ENCODE measurements at places on chromosomes 6 and 20.

GRCh38 chr6:113356139-113356538, 501.0 kb upstream of the MARCKS start:
- DNase-seq = no peak

GRCh38 chr6:167524261-167525111, 199.6 kb downstream of the TTLL2 start:
- no peak for DNase-seq

DNA sequence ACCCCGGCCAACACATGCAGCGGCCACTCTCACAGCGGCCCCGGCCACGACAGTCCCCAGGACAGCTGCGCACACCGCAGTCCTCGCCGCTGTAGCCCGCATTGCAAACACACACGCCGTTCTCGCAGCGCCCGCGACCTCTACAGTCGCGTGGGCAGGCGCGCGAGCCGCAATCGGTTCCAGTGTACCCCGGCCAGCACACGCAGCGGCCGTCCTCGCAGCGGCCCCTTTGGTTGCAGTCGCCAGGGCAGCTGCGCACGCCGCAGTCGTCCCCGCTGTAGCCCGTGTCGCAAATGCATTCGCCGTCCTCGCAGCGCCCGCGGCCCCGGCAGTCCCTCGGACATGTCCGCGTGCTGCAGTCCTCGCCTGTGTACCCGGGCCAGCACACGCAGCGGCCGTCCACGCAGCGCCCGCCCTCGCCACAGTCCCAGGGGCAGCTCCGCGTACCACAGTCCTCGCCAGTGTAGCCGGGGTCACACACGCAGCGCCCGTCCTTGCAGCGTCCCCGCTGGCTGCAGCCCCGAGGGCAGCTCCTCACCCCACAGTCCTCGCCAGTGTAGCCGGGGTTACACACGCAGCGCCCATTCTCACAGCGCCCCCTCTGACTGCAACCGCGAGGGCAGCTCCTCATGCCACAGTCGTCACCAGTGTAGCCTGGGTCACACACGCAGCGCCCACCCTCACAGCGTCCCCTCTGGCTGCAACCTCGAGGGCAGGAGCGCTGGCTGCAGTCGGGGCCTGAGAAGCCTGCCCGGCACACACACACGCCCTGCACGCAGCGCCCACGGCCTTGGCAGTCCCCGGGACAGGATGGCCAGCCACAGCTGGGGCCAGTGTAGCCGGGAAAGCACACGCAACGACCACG, 12.5 kb downstream of the TNXB start:
- DNase-seq = no peak

DNA sequence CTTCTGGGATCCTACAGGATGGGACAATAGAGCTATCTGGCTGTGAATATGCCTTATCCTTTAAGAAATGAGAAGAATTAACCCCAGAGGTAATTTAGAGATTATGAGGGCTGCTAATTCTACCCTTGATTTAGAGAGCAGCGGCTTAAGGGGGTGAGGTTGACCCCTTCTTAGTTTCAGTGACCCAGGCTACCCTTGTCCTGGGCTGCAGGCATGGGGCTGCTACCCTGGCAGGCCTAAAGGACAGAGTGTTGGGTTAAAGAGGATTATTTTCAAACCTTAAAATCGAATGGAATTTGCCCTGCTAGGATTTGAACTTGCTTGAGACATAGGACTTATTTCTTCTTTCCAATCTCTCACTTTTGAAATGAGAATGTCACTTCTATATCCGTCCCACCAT, 1343.4 kb downstream of the HACE1 start:
- DNase-seq = no peak

GRCh38 chr20:15248618-15249395, 911.4 kb upstream of the FLRT3 start:
- no peak for DNase-seq

- no peak for DNase-seq
Observed at GRCh38 chr6:111850295-111850937, 22.8 kb downstream of the FYN start.

GRCh38 chr6:126359936-126360537, 20.1 kb downstream of the CENPW start:
- no peak for DNase-seq

DNA sequence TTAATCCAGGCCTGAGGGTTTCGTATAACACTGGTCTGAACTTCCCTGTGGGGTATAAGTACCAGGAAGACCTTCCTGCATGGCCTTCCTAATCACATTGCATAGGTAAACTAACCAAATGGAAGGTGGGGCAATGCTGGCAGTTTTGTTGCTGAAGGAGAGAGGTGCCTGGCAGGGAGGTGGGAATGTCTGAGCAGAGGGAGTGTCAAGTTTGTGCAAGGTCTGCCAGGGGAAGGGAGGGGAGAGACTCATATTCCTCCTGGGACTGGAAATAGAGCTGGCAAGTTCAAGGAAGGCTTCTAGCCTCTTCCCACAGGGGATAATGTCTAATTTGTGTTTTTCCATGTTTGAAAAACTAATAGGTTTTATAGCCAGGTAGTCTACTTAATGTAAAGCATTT, 70.6 kb downstream of the HDDC2 start:
- DNase-seq = no peak

- DNase-seq = no peak
Observed at GRCh38 chr6:149761438-149761837, 11.9 kb downstream of the PCMT1 start.

GRCh38 chr6:137944793-137945498, 77.9 kb downstream of the TNFAIP3 start:
- DNase-seq = peak; percentile 17

DNA sequence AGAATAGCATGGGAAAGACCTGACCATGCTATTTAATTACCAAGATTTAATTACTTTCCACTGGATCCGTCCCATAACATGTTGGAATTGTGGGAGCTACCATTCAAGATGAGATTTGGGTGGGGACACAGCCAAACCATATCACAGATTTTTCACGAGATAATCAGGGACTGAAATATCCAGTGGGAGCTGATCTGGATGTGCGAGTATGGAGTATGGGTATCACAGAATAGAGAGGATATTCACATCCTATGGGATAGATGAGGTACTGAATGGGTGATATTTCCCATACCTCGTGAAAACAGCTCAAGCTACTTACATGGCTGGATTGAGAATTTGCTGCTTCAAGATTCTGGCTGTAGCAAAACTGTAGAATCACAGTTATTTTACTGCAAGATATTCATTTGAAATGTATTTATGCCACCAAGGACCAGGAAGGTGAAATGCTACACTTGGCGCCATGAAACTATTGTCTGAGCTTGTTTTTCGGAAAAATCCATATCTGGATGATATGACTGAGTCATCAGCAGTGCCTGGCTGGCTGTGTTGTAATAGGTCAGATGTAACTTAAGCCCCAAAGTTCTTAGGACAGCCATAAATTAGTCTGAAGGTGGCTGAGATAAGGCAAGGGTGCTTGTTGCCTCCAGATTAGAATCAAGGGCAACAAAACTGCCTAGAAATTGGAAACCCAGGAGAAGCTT, 29.8 kb downstream of the KCNS1 start:
- DNase-seq = no peak

- DNase-seq = no peak
Observed at GRCh38 chr6:82786248-82786647, 279.4 kb downstream of the UBE3D start.

- DNase-seq = no peak
Observed at GRCh38 chr20:17969278-17969883, 563 bp downstream of the MGME1 start.

DNA sequence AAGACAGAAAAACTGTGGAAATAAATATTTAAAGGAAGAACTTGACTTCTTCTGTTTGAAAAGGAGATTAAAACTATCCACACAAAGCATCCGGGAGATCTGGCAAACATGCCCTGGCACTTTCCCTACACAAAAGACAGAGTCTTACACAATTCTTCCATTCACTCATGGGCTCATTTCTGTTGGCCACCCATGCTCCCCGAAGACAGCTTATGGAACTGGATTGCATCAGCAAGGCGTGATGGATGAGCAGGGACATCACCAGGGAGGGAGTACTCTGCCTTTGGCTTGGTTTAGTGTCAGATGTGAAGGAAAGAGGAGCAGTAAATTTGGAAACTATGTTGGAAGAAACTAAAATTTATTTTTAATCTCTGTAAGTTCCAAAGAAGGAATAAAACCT, 379.3 kb downstream of the CD109 start:
- DNase-seq = no peak

DNA sequence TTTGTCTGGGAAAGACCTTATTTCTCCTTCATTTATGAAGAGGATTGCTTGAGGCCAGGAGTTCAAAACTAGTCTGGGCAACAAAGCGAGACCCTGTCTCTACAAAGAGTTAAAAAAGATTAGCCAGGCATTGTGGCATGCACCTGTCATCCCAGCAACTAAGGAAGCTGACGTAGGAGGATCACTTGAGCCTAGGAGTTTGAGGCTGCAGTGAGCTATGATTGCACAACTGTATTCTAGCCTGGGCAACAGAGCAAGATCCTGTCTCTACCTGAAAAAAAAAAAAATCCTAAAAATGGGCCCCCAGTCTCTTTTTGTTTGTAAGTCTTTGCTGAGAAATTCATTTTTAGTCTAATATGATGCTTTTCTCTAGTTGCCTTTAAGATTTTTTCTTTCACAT, 29.2 kb upstream of the EIF2S2 start:
- no peak for DNase-seq

DNA sequence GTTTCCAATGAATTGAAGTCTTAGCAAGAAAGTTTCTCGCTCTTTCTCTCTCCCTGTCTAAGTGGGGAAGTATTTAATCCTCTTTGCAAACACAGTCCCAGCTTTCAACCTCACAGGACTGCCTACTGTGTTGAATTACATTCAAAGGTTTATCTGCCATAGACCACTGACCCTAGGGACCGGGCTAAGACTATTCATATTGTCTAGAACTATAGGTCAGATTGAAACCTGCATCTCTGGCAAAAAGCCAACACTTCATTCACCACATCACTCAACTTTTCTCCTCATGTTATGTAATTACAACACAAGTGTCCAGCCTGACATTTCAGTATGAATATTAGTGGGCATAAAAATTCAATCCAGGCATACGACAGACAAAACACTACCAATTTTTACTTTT, 314.7 kb upstream of the RSPO3 start:
- no peak for DNase-seq

DNA sequence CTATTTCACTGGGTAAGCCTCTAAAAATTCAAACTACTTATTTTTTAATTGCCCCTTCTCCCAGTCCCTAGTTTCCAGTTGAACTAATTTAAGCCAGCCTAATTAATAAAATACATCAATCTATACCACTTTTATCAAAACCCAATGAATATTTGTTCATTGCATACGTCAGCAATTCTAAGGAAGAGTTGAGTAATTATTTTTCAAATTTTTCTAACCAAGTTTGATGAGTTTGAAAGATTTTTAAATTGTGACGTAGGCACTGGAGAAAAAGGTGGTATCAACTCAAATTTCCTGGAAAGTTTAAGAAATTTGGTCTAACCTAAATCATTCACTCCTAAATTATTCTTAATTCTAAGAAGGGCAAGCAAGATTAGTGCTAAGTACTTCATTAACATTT, 35.7 kb downstream of the COL21A1 start:
- no peak for DNase-seq

- DNase-seq = no peak
Observed at GRCh38 chr20:1190847-1191246, 6.1 kb upstream of the TMEM74B start.

GRCh38 chr20:32823737-32824588, 4.2 kb downstream of the MAPRE1 start:
- DNase-seq = no peak

- DNase-seq = no peak
Observed at GRCh38 chr6:135801755-135802465, 49.6 kb upstream of the PDE7B start.

- no peak for DNase-seq
Observed at GRCh38 chr6:29762781-29763214, 39.6 kb downstream of the HLA-F start.

GRCh38 chr6:6362056-6362840, 41.8 kb upstream of the F13A1 start:
- no peak for DNase-seq

DNA sequence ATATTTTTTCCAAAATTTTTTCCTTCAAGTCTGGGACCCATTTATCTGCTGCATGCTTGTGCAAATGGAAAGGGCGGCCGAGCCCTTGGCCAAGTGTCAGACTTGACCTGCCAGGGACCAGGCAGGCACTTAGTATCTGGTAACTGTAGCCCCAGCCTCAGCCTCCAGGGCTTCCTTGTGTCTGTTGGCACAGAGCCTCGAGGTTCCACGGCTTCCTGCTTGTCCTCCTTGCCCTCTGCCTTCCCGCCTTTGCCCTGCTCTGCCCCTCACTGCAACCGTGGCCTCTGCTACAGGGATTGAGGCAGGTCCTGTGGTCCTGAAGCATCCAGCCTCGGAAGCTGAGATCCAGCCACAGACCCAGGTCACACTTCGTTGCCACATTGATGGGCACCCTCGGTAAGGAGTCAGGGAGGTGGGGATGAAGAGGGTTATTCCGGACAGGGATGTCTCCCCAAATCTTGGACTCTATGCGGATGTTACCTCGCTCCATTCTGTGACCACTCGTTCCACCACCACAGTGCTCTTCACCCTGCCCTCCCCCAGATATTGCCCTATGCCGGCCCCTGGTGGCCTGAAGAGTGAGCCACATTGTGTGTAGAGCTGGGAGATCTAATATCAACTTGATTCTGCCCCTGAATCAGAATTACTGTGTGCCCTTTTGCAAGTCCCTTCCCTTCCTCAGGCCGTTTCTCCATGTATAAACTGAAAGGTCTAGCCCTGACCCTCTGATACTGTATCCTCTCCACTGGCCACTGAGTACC, 41.5 kb upstream of the SRF start:
- no peak for DNase-seq

DNA sequence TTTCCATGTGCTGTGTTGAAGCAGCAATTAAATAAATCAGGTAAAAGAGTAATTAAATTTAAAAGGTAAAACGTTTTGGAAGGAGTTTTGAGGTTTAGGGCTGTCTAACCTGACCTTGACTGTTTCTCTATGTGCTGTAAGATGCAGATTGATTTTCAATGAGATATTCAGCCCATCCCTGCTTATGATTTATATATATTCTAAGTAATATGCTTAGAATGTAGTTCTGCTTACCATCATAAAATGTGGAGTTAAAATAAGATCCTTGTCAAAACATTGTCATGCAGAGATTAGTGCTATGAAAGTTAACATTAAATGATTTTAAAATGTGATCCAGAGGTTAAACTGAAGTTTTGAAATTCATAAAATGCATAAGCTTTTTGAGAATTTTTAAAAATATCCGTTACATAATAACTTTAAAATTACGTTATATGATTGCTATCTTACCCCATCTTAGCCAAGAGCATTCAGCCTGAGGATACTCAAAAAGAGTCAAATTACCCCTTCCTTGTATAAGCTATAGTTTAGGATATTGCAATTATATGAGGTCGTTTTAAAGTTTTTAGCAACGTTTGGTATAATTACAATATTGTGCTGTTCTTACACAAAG, 122.5 kb downstream of the MTHFD1L start:
- DNase-seq = no peak

Data from activated CD4-positive, alpha-beta T cell treated with anti-CD3 and anti-CD28 coated beads for 4 hours (primary cell).